ENCODE measurements at places on chromosomes 3 and 15. TPM values are rescaled to one million over a fixed set of nuclear protein-coding genes. Genes with fewer than 3 reads are reported as not detected.

The SPATA12 gene
- polyA plus RNA-seq = 0.01 TPM

The ENTPD3 gene
- 0.27 TPM for polyA plus RNA-seq

The SERINC4 gene
- 0.15 TPM for polyA plus RNA-seq

The ATOSA gene
- 9.8 TPM for polyA plus RNA-seq

The P2RY14 gene
- polyA plus RNA-seq = 1.2 TPM

GRCh38 chr3:179069762-179070390, 1.7 kb downstream of the ZMAT3 start:
- DNase-seq = no peak

DNA sequence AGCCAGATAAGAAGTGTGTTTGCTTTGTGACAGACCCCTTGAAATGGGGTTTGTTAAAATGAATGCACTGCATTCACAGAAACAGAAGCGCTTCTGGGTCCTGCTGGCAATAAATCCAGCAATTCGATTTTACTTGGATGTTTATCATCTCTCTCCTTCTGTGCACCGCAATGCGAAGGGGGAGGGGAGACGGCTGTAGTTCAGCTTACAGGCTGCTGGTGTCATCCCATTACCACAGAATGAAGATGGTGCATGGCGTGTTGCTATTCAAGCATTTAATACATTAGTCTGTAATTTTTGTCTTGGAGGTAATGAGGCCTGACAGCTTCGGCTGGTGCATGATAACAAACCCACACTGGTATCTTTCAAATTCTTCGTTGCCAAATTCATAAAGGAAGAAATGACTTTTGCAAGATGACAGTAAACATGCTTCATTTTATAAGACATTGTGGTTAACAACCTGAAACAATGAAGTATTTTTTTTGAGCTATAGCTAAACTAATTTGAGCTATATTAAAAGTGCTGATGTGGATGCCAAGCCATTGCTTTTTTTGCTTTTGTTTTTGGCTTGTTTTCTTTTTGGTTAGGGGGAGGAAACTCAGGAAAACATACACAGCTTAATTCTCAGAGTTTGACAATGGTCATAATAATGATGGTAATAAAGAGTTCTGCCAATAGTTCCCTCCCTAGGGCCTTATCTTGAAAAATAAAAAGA, 418.3 kb downstream of the OTOL1 start:
- DNase-seq = no peak

DNA sequence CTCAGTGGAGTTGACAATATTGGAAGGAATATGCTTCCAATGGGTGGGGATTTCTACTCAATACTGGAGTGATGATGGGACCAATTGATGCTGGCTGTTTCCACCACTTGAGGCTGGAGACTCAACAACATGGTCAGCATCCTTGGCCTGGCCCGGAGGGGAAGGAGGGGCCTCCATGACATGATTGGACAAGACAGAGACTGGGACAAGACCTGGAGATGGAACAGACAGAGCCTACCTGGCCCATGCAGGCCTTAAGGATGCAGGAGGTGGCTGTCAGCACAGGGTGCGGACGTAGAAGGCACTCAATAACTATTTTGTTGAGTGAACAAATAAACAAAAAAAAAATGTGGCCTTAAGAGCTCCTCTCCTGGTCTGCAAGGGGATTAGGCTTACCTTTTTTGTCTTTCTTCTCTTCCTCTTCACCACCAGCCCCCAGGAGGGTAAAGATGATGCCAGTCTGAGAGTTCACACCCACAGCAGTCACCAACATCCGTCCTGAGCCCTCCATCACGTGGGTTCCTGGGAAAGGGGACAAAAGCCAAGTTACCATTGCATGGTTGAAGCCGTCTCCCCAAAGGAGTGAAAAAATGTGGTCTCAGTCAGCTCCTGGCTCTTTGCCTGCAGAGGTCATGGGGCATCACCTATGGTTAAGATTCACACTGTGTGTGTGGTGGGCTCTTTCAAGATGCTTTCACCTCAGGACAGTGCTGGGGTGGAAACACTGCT, 67.1 kb upstream of the SEC13 start:
- DNase-seq = peak; percentile 21

- no peak for DNase-seq
These were observed 106.3 kb upstream of the BOC start for GRCh38 chr3:113105093-113105449.

DNA sequence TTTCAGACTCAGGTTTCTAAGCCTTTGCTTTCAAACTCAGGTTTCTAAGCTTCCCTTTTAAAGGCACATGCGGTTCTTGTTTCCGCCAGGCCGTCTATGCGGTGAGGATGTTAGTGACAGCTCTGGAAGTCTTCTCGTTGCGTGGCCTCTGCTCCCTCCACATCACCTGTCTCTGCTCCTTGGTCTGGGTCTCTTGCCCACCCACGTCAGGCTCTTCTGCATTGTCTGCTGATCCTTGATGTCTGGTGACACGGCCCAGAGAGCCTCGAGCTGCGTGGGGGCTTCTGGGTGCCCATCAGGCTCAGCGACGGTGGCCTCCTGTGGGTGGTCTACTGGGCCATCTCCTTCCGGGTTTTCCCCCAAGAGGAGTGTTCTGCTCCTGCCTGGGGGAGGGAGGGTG, 30.5 kb downstream of the KLF13 start:
- DNase-seq = no peak

Measured in psoas muscle (tissue), 8 donors.